NCI-H510A (cell line): ENCODE measurements at places on chromosomes 12 and 14.
A peak's percentile ranks its signal among the peaks of the same experiment; 100 is the strongest.

DNA sequence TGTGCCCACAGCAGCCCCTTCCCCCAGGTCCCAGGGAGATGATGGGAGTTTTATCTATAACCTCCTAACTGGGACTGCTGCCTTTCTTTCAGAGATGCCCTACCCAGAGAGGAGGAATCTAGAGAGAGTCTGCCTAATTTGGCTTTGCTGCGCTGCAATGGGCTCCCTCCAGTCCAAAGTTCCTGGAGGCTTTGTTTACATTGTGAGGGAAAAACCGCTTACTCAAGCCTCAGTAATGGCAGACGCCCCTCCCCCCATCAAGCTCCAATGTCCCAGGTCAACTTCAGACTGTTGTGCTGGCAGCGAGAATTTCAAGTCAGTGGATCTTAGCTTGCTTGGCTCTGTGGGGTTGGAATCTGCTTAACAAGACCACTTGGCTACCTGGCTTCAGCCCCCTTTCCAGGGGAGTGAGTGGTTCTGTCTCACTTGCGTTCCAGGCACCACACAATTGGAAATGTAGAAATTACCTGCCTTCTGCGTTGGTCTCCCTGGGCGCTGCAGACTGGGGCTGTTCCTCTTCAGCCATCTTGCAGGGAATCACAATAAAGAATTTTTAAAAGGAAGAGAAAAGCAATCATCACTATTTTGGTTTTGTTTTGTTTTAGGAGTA is 262.5 kb downstream of the FOXG1 start:
- DNase-seq, result no peak

DNA sequence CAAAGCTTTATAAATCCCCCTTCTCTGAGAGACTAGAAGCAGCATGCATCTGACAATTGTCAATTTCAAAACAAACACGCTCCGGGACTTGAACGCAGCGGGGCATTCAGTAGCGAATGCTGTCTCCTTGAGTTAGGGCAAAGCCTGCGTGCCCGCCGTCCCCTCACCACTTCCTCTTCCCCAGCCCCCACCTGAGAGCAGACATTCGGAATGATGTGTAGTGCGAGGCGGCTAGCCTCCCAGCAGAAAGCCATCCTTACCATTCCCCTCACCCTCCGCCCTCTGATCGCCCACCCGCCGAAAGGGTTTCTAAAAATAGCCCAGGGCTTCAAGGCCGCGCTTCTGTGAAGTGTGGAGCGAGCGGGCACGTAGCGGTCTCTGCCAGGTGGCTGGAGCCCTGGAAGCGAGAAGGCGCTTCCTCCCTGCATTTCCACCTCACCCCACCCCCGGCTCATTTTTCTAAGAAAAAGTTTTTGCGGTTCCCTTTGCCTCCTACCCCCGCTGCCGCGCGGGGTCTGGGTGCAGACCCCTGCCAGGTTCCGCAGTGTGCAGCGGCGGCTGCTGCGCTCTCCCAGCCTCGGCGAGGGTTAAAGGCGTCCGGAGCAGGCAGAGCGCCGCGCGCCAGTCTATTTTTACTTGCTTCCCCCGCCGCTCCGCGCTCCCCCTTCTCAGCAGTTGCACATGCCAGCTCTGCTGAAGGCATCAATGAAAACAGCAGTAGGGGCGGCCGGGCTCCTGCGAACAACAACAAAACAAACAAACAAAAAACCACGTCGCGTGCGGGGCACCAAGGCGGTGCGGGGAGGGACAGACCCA is 2.2 kb downstream of the PRMT8 start:
- DNase-seq, result peak; percentile 17

- peak; percentile 64 for DNase-seq
These were observed 142.5 kb upstream of the C14orf180 start for GRCh38 chr14:104436741-104437701.

GRCh38 chr12:107618106-107618505 is 67.5 kb upstream of the PWP1 start:
- DNase-seq, result no peak

DNA sequence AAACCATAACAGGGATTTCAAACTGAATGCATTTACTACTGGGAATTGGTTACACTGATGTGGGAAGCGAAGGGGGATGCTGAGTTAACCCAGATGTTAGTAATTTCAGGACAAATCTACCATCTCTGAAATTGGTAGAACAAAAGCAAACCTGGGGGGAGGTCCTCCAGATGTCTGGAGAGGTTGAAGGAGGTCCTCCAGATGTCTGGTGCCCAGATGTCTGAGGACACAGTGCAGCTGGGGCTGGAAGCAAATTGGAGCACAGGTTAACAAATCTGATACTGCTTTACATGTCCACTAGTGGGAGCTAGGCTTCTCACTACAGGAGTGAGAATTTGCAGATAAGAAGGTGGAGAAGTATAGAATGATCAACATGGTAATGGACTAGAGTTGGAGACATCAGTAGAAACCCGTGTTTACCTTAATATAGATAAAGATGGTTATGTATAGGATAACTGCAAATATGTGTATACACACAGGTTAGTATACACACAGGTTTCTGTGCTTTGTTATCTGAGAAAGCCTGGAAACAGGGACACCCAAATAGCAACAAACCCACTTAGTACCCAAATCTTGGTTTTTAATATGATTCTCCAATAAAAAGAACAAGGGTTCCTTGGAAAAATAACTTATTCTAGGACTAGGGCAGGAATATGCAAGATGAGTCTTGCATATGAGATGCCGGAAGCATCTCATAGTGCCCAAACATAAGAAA is 162.5 kb downstream of the C12orf50 start:
- no peak for DNase-seq

DNA sequence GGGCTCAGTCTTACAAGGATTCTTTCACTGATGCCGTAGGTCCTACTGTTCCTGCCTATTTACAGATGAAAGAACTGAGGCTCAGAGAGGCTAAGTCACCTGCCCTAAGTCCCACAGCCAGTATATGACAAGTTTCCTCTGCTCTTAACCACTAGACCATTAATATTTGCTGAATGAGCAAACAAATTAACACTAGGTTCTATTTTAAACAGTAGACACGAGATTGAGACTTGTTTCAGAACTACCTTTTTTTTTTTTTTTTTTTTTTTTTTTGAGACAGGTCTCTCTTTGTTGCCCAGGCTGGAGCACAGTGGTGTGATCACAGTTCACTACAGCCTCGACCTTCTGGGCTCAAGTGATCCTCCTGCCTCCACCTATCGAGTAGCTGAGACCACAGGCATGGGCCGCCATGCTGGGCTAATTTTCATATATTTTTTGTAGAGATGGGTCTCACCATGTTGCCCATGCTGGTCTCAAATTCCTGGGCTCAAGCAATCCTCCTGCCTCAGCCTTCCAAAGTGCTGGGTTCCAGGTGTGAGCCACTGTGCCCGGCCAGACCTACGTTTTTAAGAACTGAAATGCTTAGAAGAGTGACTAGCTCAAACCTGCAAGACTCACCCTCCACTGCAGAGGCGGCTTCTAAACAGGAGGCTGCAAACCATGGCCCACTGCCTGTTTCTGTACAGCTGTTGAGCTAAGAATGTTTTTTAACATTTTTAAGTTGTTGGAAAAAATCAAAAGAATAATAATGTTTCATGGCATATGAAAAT is 12.9 kb downstream of the SYNE3 start:
- no peak for DNase-seq

DNA sequence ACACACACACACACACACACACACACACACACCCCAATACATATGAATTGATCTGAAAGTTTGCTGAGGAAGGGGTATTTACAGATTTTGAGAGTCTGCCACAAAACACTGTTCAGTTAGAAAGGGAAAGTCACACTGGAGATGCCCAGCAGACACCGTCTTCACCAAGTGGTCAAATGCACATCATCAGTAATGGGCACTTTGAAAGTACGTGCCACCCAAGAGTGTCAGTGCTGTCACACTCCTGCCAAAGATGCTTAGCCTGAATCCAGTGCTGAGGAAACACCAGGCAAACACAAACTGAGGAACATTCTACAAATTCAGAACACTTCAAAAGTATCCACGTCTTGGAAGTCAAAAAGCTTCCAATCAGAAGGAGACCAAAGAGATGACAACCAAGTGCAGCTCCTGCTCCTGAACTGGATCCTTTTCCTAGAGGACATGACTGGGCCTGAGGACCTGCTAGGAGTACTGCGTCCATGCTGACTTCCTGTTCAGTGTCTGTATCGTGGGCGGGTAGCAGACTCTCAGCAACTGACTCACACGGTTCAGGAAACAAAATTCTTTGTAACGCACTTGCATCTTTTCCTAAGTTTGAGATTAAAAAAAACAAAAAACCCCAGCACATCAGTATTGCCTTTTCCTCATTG is 18.6 kb downstream of the PSMC1 start:
- DNase-seq, result no peak

DNA sequence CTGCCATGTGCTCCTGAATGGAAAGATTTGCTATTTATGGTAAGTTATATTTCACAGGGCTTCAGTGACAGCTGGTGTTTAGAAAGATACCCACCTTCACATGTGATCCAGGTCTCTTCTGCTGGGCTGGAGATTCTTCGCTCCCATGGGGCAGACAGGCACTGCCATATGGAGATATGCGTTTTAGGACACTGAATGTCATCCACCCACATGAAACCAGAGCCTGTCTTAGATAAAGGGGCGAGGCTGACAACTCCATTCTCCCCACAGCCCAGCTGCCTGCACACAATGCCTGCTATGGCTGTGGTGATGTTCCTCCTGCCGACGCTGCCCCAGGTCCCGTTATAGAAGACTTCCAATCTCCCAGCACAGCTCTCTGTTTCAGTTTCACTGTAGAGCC is 69.4 kb downstream of the ACSM4 start:
- DNase-seq, result no peak
